CD4-positive, alpha-beta T cell treated with Interferon gamma for 1 hour (primary cell): ENCODE measurements at places on chromosomes 1 and 21.
A peak's percentile ranks its signal among the peaks of the same experiment; 100 is the strongest.

- no peak for DNase-seq
Measured at GRCh38 chr1:37814252-37814651, 6.2 kb upstream of the YRDC start.

- no peak for DNase-seq
Measured at GRCh38 chr1:162412002-162412401, at the start of gene SH2D1B. Gene SH2D1B, minus strand, starts transcription at chr1:162412136. Its CDS starts 120 bp downstream, at chr1:162412016.

GRCh38 chr21:35585878-35586277, 474.4 kb downstream of the SETD4 start:
- DNase-seq = no peak

DNA sequence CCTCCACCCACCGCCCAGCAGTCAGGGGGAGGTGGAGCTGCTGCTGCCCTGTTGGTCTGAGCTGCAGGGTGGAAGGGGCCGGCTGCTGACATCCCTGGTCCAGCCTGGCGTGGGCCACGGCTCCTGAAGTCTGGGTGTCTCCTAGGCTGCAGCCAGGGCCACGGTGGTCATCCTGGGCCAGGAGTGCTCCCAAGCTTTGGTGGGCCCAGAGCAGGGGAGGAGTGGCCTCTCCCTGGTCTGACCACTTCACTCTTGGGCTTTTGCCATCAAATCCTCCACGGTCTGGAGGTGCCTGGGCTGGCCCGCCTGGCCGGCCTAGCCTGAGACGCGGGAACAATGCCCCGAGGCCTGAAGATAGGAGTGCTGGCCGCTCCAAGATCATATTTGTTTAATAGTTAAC, 5.8 kb downstream of the PRDM16 start:
- DNase-seq = no peak

DNA sequence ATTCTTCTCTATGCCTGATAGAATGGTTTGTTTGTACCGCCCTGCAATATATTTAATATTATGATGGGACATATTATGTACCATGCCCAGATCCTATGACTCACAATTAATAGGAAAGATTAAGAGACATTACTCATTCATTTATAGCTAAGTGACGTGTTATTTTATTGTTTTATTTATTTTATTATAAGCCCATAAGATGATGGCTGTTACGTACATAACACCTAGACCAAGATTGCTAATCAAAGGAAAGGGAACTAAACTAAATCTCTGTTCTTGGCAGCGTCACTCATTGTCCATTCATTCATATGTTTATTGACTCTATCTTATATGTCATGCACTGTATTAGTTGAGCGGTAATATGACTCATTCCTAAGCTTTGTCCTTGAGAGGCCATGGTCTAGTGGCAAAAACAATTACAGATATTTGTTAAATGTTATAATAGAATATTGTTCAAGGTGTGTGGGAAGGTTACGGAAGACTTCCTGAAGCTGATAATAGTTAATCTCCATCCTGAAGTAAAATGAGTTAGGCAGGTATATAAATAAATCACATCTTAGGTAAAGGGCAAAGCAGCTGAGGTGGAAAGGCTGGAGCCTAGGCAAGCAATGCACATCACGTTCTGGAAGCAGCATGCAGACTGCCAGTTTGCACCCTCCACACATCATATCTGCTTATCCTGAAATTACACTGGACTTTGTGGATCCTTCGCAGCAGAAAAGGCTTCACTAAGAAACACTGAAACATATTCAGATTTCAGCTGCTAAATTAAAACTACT, 16.6 kb upstream of the CD55 start:
- DNase-seq = no peak

- no peak for DNase-seq
Measured at GRCh38 chr1:62381831-62382657, 54.8 kb upstream of the USP1 start.

GRCh38 chr21:41614511-41614910, 106.6 kb upstream of the TMPRSS2 start:
- DNase-seq = no peak

GRCh38 chr1:17672226-17672625, 82.9 kb upstream of the ACTL8 start:
- DNase-seq = no peak

GRCh38 chr1:56002231-56002630, 577.1 kb downstream of the PLPP3 start:
- DNase-seq = no peak

DNA sequence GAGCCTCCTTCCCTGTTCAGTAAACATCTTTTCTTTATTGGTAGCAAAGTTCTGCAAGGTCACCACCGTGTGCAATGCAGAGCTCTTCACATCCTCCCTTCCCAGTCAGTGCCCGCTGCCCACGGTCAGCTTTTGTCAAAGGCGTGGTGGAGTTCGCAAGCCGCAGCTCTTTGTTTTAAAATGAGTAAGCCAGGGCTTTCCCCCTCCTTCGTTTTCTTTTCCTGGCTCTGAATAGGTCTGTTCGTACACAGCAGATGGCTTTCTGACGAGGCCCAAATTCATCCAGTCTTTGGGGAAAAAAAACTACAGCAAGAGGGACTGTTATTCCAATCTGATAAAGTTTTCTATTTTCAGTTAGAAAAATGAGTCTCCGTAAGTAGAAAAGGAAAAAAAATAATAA, 153.2 kb downstream of the LRIG2 start:
- no peak for DNase-seq

DNA sequence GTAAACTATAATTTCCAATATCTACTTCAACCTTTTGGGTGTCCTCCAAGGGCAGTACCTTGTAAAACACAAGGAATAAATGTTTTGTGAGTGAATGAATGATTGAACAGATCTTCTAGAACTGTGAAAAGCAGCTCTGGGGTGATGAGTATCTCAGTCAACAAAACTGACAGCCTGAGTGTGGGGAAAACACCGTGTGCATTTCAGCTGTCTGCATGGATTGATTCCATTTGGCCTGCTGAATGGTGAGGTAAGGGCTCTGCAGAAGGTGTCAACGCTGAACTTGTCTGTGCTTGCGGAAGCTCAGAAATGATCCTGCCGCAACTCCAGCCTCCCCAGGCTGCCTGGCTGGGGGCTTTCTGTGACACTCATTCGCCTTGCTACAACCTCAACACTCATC, 7.4 kb upstream of the AGMAT start:
- no peak for DNase-seq

DNA sequence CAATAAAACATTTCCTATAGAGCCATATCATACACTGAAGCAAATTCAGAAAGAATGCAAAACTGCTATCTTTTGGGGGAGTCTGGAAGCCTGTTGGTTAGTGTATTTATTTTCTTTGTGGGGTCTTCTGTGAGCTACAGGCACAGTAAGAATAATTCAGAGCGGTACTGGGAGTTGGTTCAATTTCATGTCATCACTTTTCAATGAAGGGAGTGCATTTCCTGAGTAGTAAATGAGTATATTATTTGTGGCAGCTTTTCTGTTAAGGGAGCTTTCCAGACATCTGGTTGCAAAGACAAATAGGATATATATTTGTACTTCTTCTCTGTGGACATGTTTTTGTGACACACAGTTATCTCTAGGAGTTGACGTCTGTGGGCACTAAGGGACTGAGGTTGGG, 130.6 kb downstream of the HUNK start:
- DNase-seq = no peak

GRCh38 chr1:24853649-24854048, 76.4 kb downstream of the RUNX3 start:
- DNase-seq = no peak

DNA sequence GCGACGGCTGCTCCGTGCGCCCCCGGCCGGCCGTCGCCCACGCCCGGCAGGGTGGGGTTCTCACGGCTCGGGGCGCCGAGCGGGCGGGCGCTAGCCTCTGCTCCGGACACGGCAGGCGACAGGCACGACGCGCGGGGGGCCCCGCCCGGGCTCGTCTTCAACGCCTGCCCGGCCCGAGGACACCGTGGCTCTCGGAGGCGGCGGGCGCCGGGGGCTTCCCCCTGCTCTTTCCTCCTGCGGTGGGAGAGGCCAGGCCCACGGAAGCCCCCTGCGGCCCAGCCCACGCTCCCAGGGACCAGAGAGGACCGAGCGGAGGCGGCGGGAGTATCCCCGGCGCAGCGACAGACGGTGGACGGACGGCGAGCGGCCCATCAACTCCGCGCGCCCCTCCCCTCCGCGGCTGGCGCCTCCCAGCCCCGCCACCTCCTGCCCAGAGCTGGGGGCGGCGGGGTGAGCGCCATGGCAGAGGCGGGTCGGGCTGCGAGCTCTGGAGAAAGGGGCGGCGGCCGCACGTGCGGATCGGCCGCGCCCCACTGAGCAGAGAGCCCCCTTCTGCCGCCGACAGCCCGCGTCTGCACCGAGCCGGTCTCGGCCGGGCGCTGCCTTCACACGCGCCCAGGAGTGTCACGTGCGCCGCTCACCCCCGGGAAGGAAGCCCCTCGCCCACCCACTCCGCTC, at the start of the genes SHE and TDRD10:
TSS of gene SHE (minus strand) at position 347 of the 678 bp plus-strand sequence. CDS start 386 bp downstream, outside the sequence.
TSS of gene TDRD10 (plus strand) at position 154 of the 678 bp plus-strand sequence. CDS start 4,685 bp downstream, outside the sequence.
- no peak for DNase-seq

GRCh38 chr21:46195595-46196195, 11.4 kb upstream of the SPATC1L start:
- no peak for DNase-seq

DNA sequence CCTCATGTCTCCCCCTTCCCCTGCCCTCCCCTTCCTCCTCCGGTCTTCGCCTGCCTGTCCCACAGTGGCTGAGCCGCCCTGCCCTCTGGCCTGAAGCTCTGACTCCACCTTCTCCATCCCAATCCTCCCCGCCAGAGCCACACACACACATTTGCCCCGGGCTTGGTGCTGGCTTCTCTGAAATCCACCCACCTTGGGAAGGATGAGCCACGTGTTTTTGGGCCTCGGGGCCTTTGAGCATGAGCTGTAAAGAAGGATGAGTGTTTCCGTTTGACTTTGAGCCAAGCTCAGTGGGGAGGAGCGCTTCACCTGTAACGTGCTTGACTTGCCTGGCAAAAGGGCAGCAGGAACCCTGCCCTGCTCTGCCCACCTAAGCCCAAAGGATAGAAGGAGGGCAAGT, 295.1 kb downstream of the SIPA1L2 start:
- no peak for DNase-seq

GRCh38 chr1:154972517-154973343, 1.8 kb upstream of the CKS1B start:
- DNase-seq = no peak

GRCh38 chr1:181152892-181153633, 64.6 kb downstream of the IER5 start:
- DNase-seq = peak; percentile 50

- no peak for DNase-seq
Measured at GRCh38 chr1:109750241-109750882, 9.5 kb upstream of the GSTM3 start.

GRCh38 chr1:225508538-225509375, 80.9 kb upstream of the LBR start:
- DNase-seq = no peak

DNA sequence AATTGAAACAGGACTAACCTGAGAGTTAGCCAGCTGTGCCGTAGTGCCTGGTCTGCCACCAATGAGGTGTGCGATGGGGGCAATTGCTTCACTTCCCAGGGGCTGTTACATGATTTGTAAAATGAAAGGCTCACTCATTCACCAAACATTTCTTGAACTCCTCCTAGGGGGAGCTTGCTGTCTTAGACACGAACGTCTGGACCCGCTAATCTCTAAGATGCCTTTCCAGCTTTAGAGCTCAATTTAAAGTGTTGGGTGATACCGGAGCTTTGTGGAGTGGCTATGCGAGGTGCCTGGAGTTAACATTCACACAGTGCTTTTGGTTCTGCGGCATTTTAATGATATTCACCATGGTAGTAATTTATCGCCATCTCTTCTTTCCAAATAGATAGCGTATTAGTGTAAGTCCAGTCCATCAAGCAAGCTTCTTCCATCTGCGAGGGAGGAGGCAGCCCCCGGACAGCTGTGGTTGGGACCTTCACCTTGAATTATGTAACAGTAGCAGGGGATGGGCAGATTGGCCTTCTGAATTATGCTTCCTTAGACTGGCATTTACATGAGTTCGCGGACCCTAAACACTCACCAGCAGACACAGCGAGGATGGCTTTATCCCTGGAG, 179.9 kb downstream of the ADSS2 start:
- no peak for DNase-seq

DNA sequence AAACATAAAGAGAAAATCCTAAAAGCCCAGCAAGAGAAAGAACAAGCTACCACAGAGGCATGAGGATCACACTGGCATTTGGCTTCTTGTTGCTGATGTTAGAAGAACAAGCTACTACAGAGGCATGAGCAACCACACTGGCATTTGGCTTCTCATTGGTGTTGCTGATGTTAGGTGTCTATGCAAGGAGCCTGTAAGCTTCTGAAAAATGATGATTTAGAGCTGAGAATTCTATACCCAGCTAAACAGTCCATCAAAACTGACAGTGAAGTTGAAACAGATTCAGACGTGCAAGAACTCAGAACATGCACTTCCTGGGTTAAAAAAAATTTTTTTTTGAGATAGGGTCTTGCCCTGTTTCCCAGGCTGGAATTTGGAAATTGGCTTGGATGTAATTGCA, 37.8 kb upstream of the ADARB1 start:
- no peak for DNase-seq

DNA sequence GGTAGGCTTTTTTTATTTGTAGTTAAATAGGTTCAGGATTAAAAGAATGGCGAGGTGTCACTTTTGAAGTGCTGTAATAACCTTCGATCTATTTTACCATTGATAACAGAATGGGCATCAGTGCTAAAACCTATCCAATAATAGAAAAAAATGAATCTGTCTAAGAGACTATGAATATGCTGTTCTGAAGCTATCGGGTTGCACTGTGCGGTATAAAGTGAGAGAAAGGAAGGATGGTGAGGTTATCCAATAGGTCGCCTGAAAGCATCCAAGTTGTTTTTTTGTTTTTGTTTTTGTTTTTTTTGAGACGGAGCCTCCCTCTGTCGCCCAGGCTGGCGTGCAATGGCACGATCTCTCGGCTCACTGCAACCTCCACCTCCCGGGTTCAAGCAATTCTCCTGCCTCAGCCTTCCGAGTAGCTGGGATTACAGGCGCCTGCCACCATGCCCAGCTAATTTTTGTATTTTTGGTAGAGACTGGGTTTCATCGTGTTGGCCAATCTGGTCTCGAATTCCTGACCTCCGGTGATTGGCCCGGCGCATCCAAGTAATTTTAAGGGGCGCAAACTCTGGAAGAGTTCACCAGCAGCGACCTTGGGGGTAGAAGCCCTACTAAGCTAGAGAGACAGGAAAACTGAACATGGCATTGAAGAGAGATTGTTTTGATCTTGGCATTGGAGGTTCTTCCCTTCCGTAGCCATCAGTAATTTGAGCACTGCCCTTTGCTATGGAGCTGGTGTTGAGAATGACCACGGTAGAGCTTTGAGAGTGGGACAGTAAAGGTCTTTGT, 8.7 kb upstream of the MDM4 start:
- peak; percentile 36 for DNase-seq

DNA sequence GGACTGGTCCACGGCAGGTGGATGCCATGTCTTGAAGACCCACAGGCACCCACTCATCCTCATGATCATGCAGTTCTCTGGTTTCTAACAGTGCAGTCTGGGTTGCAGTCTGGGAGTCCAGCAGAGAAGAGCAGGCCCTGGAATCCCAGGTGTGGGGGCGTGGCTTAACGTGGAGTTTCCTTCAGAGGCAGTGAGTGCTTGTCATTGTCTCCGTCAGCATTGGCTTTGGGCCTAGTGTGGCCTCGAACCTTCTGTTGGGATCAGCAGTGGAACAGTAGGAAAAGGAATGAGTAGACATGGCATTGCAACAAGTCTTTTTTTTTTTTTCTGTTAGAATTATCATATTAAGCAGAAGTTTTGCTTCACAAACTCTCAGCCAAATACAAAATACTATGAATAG, 12.8 kb downstream of the LGALS8 start:
- DNase-seq = no peak

GRCh38 chr1:92483610-92484471, 2.9 kb downstream of the GFI1 start:
- peak; percentile 15 for DNase-seq

- DNase-seq = no peak
Measured at GRCh38 chr1:228514421-228514820, 27.2 kb downstream of the RNF187 start.

- DNase-seq = no peak
Measured at GRCh38 chr1:200973937-200974657, 49.4 kb downstream of the KIF21B start.
